ENCODE measurements at places on chromosomes 2 and 18.
A peak's percentile ranks its signal among the peaks of the same experiment; 100 is the strongest.

- no peak for DNase-seq
These were observed 29.3 kb upstream of the ZNF385B start for GRCh38 chr2:179890666-179891065.

DNA sequence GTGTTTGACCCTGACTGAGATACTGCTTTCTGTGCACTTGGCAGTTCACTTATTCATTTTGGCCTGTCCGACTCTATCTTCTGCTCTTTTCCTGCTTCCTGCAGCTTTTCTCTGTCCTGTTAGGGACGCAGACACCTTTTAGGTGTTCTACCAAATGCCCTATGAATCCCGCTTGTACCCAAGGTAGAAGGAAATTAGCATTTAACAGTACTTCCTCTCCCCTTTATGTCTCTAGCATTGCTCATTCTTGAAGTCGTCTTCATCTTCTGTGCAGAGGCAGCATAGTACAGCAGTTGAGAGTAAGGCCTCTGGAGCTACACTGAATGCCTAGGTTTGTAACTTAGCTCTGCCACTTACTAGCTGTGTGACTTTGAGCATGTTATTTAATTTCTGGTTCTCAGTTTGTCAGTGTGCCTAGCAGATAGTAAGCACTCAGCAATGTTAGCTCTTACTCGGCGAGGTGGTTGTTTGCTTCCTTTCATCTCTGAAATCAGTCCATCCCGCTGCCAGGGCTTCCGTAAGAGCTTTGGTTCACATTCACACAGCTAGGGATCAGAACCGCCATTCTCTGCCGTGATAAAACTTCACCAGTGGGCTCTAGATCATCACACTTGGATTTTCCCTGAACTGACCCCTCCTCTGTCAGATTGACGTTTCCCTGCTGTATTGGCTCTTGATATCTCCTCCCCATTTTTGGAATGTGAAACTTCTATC is 1.4 kb downstream of the CCT7 start:
- DNase-seq = no peak

- DNase-seq = no peak
These were observed 38.4 kb upstream of the NXPH2 start for GRCh38 chr2:138818556-138818955.

- no peak for DNase-seq
These were observed 262.4 kb downstream of the NDUFA10 start for GRCh38 chr2:239762655-239763269.

GRCh38 chr2:102149644-102150455 is 7.3 kb downstream of the IL1R1 start:
- no peak for DNase-seq

- no peak for DNase-seq
These were observed 293.6 kb downstream of the SOX11 start for GRCh38 chr2:5985536-5986385.

DNA sequence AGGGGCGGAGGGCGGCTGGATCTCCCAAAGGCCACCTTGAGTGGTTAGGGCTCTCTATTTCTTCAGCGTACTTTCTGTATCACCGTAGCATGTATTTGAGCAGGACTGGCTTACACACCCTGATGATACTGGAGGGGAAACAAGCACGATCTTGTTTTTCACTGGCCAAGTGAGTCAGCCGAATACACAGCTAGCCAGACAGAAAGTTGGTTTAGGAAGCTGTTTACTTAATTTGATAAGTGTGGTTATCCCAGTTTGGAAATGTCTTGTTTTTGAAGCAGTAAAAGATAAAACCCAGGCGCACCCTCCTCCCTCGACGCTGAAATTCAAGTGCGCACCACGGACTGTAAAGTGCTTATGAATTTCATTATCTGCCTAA is 582 bp downstream of the RIOK3 start:
- DNase-seq = peak; percentile 27

- DNase-seq = no peak
These were observed 57.3 kb downstream of the UNC50 start for GRCh38 chr2:98665677-98666076.
